NCI-H2081 treated with DMSO at 0.1 percent for 48 hours (cell line): ENCODE measurements at places on chromosomes 12 and 14.
A peak's percentile ranks its signal among the peaks of the same experiment; 100 is the strongest.

DNA sequence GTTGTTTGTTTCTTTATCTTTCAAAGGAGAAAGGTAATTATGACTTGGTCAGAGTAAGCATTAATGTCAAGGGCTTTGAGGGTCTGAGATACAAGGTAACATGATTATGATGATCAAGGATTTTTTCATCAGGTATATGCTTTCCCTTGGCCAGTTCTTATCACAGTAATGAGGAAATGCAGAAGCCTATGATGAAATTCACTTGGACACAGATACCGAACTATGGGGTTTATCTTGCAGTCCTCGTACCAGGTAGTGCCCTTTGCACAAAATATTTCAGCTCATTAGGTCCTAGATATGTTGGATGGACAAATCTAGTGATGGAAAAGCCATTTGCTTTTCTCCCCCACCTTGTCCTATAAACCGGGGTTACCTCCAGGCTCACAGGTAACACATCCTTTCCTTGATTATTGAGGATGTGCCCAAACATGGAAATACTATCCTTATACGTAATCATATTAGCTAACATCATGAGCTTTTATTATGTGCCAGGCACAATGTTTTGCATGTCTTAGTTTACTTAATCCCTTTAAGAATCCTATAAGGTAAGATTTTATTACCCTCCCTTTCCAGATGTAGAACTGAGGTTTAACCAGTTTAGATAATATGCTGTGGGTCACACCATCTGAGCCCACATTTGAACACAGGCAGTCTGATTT lies 7.0 kb upstream of the RASSF3 start:
- no peak for DNase-seq

GRCh38 chr12:109191621-109192250 lies 75.3 kb downstream of the ACACB start:
- no peak for DNase-seq

DNA sequence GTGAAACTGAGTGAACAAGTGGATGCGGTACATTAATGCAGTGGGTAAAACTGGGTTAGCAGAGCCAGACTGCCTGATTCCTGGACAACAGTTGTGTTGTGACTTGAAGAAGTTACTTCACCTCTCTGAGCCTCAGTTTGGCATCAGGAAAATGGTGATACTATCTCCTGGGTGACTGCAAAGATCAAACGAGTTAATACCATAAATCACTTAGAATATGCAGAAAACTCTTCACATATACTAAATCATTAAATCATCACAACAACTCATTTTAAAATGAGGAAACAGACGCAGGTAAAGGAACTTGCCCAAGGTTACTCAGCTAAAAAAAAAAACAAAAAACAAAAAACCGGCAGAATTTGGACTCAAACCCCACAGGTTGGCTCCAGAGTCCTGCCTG lies 811 bp downstream of the MTERF2 start:
- DNase-seq: no peak

- peak; percentile 48 for DNase-seq
These were observed 27.1 kb upstream of the MTERF2 start for GRCh38 chr12:107014055-107014454.

DNA sequence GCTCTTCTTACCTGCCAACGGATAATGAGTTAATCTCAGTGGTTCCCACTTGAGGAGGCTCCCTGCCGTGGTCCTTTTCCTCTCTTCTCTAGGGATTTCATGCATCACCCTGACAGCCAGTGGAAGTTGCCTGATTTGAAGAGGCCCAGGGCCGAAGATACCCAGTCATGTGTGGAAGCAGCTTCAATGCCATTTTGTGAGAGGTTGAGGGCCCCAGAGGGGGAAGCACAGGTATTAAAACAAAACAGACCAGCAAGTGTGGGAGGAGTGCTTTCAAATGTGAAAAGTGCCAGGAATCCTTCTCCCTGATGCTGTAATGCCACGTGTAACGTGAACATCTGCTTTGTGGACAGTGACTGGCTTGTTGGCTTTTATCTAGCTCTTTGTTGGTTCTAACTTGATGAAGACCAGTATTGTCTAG lies 1.5 kb downstream of the TCP11L2 start:
- DNase-seq: no peak
